ENCODE measurements at places on chromosomes 6 and 20.

DNA sequence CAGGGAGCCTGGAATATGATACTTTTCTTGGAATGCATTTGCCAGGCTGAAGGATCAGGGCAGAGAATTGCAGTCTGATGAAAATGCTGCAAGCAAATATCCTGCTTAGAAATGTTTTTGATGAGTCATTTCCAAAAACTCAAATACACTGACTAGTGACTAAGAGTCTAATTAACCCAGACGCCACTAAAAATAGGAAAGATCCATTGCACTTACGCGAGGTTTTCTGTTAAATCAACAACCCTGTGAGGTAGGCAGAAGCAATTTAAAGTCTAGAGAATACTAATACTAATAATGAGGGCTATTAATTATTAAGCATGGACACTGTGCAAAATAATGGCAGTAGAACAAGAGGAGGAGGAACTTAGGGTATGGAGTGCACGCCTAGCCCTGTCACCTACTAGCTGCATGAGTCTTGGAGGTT lies 130.1 kb upstream of the DOK5 start:
- no peak for DNase-seq

GRCh38 chr20:51385646-51386530 lies 156.6 kb downstream of the NFATC2 start:
- DNase-seq: no peak

DNA sequence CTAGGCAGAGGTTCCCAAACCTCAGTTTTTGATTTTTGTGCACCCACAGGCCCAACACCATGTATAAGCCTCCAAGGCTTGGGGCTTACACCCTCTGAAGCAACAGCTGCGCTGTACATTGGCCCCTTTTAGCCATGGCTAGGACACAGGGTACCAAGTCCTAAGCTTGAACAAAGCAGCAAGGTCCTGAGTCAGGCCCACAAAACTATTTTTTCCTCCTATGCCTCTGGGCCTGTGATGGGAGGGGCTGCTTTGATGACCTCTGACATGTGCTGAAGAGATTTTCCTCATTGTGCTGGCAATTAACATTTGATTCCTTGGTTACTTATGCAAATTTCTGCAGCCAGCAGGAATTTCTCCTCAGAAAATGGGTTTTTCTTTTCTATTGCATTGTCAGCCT lies 262.2 kb upstream of the CEP162 start:
- DNase-seq: no peak

- no peak for DNase-seq
Measured at GRCh38 chr6:114735025-114735735, 392.4 kb upstream of the HS3ST5 start.

DNA sequence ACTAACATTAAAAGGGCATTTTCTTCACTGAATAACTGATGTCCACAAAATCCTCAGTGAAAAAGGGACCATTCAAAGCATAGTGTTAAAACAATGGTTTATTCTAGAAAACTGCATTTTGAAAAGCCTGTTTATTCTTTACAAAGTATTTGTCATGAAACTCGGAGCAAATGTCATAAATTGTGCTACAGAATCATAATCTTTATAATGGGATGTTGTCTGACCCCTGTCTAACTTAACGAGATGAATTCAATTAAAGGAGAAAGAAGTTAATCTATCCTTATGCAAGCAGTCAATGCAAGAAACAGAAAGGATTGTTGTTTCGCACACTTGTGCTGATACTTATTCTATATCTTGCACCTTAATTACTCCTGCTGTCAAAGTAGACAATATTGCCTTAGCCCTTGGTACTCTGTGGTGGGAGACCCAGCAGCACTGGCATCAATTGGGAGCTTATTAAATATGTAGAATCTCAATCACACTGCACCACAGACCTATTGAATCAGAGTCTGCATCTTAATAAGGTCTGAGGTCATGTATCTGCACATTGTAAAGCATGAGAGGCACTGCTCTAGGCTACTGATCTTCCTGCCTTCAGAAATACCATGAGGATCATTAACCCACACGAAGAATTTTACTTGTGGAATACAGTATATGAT lies 708.3 kb downstream of the HDGFL1 start:
- no peak for DNase-seq

DNA sequence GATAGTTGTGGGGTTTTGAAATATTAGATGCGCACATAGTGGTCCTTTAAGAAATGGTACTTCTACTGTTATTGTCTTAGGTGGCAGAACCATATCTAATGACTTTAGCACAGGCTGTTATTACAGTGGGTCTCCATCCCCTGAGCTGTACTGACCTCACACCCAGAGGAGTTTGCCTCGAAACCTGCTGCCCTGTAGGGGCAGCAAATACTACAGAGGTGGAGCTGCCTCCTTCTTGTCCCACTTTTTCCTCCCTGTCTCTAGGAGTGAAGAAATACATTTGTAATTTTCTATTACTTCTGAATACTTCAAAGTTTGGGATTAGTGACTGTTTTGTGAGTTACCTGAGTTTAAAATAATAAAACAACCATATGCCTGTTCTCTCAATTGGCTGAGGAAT lies 8.2 kb downstream of the TRIM31 start:
- DNase-seq: no peak

GRCh38 chr20:64164123-64164836 lies at the start of gene MYT1:
MYT1 (plus strand) TSS chr20:64164452; CDS start chr20:64198862, 34,410 bp downstream.
- DNase-seq: no peak

GRCh38 chr20:42775037-42775436 lies 414.7 kb downstream of the PTPRT start:
- no peak for DNase-seq

DNA sequence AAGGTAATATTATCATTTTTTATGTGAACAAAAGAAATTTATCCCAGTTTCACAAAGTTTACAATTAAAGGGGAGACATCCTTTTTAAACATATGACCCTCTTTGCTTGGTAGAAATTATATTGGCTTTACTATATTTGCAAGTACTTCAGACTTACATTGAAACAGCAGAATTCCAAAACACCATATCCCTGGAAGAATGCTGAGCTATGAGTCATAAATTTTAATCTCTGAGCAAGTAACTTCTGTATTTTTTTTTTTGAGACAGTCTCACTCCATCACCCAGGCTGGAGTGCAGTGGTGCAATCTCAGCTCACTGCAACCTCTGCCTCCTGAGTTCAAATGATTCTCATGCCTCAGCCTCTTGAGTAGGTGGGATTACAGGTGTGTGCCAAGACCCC lies 240.4 kb downstream of the TBC1D32 start:
- DNase-seq: no peak

GRCh38 chr6:122778302-122778701 lies 1.2 kb upstream of the FABP7 start:
- DNase-seq: no peak

DNA sequence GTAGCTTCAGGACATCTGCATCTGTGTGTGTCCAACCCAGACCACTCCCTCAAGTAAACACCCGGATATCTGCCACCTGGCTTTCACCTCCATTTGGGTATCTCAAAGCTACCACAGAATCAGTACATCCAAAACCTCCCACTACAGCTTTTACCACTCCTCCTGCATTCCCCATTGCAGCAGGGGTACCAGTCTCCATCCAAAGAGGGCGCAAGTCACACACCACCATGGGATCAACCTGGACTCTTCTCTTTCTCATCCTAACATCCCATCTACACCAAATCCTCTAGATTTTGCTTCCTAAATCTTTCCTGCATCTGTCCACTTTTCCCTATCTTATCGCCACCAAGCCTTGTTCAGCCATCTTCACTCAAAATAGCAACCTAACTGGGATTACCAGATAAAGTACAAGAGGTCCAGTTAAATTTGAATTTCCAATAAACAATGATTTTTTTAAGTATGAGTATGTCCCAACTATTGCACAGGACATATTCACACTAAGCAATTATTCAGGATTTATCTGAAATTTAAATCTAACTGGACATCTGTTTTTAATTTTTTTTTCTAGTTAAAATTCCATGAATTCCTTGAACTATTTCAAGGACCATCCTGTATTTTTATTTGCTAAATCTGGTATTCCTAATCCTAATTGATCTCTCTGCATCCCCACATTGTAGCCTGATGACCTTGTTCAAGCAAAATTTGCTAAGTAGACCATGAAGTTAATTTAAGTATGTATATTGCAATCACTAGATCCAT lies 164.3 kb upstream of the MLN start:
- no peak for DNase-seq

GRCh38 chr6:156190270-156190669 lies 586.9 kb upstream of the ARID1B start:
- no peak for DNase-seq

GRCh38 chr6:145845557-145845956 lies 31.0 kb upstream of the FBXO30 start:
- DNase-seq: no peak

GRCh38 chr6:163188746-163189145 lies 225.8 kb upstream of the QKI start:
- DNase-seq: no peak

- DNase-seq: no peak
Measured at GRCh38 chr20:60036746-60037499, 78.7 kb downstream of the CDH26 start.

DNA sequence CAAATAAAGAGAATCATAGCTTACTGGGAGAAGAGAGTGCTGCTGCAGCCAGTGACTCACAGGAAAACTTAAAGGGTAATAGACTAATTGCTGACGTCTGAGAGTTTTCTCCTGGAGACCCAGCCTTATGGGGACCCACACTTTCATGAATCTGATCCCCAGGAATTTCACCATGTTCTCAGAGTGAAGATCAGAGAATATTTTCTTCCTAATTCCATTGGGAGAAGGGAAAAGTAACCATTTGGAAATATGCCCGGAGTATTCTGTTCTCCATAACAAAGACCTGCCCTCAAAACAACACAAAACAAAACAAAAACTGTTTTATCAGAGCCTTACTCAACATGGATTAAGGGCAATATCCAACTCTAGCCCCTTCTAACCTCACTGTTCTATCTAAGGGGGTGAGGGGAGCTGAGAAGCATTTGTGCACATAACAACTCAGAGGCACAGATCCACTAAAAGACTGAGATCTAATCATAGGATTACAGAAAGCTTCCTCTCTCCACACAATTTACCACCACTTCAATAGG lies 168.2 kb upstream of the SSTR4 start:
- no peak for DNase-seq

DNA sequence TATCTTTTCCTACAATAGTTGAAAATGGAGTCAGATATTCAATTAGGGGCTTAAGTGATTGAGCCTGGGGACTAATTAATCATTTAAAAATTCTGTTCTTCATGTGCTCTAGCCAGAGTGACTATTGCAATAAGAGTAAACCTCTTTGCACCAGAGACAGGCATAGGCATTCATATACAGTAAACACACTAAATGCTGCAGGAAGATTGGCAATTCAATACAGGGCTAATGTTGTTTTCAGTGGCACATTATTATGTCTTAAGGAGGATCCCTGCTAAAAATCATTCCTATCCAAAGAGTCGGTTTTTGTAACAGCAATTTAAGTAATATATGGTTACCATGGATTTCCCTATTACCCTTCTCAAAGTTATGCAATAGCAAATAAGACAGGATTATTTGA lies 1.2 kb downstream of the PDE7B start:
- no peak for DNase-seq

GRCh38 chr20:32152421-32153155 lies 43.1 kb downstream of the TM9SF4 start:
- DNase-seq: no peak

DNA sequence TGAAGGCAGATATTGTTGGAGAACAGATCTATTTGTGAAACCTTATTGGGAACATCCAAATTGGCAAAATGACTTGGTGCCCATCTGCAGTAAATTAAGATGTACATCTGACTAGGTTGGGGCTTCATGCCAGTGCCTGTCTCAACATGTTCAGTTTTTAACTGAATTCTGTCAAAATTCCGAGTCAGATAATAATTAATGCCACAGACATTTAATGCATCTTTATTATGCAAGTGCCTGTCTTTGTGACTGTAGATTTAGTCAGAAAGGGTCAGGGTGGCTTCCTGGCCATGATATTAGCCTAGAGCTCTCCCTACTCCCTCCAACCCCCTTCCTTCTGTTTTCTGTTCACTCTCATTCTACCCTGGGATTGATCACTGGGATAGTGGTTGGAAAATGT lies 199.3 kb upstream of the FLRT3 start:
- DNase-seq: no peak

GRCh38 chr6:170454512-170455285 lies 98.4 kb downstream of the PSMB1 start:
- DNase-seq: no peak

DNA sequence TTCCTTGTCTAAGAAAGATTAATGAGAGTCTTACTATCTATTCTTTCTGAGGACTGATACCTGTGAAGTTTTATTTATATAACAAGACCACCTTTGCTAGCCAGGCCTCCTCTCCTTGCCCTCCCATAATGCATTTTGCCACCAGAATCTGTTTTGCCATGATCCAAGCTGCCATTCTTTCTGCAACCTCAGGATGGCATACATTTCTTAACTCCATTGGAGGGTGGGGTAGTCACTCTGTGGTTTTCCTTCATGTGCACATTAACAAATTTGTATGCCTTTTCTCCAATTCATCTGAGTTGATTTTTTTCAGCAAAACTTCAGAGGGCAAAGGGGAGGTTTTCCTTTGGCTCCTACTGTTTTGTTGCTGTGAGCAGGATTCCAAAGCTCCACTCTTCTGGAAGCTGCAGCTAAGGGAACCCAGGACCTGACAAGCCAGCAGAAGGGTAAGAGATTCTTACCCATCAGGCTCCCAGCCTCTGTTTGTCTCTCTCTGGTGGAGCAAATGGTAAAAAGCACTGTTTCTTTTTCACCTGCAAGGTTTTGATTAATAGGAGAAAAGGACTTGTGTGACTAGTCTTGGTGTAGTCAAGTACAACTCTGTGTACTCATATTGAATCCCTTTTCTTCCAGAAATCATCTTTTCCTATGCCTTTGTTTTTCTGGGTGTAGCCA lies 26.2 kb upstream of the ENPP4 start:
- no peak for DNase-seq

GRCh38 chr6:134295953-134296553 lies 21.9 kb downstream of the SGK1 start:
- DNase-seq: no peak

- DNase-seq: no peak
Measured at GRCh38 chr20:43971267-43971666, 56.6 kb downstream of the TOX2 start.

Data from anterior cingulate cortex (tissue), 58 donors.